Suppressor macrophage treated with lipopolysaccharide for 4 hours (primary cell): ENCODE measurements at places on chromosomes 7 and 10.

DNA sequence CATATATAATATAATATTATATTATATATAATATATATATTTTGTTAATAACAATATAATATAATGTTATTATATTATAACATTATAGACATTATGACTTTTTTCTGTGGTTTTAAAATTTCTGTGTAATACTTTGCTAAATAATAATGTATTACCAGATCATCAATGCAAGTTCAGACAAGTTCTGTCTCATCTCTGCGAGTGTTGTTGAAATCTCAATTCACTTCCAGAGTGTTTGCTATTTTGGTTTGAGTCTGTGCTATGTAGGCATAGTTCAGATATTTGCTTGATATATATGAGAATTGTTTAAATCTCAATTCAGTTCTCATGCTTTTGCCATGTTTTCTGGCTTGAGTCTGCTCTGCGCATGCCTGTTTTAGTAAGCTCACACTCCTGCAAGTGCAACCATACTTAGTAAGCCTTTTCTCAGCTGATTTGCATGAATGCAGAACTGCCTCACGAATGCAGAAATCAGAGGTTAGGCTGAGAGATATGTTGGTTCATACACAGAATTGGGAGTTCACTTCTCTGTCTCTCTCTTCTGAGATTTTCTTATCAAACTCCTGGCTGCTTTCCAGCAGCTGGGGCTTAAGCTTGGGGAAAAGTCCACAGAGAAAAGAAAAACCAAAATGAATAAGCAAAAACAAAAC is 830.2 kb upstream of the SORCS1 start:
- DNase-seq, result no peak

- DNase-seq, result no peak
Measured at GRCh38 chr7:8321312-8321711, 59.3 kb upstream of the ICA1 start.

- no peak for DNase-seq
Measured at GRCh38 chr7:73354196-73354595, 26.2 kb downstream of the FKBP6 start.

DNA sequence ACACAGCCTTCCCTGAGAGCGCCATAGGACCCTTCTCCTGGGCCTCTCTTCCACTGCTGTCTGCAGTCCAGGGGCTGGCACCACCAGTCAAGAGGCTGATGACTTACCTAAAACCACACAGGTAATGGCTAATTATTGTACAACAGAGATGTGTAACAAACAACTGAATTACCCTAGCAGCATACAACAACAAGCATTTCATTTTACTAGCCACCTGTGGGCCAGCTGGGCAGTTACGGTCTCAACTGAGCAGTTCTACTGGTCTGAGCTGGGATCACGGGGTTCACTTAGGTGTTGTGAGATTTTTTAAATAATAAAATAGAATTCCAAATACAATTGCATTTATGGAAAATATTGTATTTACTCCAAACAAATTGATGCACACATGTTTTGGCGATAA is 431.9 kb downstream of the TNS3 start:
- no peak for DNase-seq

GRCh38 chr10:130914367-130914766 is 397.2 kb downstream of the TCERG1L start:
- DNase-seq, result no peak

- DNase-seq, result peak; percentile 30
Measured at GRCh38 chr10:110568055-110568735, 700 bp downstream of the SMC3 start.

GRCh38 chr10:69055241-69055640 is 32.7 kb upstream of the SRGN start:
- no peak for DNase-seq

GRCh38 chr7:25389489-25390106 is 161.3 kb upstream of the NPVF start:
- peak; percentile 50 for DNase-seq

GRCh38 chr7:142355328-142355727 is 97.5 kb upstream of the PRSS58 start:
- DNase-seq, result no peak

GRCh38 chr7:25789701-25790640 is 362.0 kb upstream of the NFE2L3 start:
- no peak for DNase-seq

DNA sequence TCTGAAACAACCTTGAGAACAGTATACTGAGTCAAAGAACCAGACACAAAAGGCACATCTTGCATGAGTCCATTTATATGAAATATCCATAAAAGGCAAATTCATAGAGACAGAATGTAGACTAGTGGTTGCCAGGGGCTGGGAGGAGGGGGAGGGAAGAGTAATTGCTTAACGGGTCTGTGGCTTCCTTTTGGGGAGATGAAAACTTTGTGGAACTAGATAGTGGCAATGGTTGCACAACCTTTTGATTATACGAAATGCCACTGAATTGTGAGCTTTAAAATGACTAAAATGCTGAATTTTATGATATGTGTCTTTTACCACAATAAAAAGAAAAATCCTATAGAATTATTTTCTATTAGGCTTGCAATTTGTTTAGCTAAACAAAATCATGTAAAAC is 16.8 kb downstream of the ADRB1 start:
- DNase-seq, result no peak

DNA sequence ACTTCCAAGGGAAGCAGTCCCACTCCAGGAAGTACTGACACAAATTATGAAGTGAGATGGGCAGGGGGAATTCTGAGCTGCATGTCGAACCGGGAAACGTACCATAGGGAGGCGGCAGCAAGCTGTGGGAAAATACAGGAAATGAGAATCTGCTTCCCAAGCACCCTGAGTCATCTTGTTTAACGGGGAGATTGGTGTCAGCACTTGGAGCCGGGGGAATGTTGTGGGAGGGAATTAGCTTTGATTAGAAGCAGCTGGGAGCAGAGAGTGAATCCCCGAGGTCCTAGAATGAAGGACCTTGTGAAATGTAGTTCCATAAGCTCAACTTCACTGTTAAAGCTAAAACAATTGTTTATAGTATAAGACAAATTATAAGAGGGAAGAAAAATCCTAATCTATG is 141.4 kb upstream of the PRKCQ start:
- DNase-seq, result no peak

DNA sequence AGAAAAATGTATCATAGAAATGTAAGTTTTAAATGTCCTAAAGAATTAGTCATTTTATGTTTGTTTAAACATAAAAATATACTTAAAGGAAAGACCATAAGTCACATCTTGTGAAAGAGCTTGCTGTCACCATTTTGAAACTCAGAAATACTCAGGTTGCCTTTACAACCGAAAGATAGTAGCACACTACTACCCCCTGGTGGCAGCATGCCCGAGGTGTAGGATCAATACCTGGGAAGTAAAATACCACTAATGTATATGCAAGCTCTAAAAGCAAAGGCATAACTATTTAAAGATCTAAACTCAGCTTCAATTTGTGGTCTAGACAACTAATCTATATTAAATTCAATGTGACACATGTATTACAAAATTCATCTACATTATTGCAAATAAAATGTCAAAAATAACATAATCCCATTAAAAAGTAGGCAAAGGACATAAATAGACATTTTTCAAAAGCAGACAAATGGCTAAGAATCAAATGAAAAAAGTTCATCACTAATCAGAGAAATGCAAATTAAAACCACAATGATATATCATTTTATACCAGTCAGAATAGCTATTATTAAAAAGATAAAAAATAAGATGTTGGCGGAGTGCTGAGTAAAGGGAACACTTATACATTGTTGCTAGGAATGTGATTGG is 47.7 kb upstream of the FGL2 start:
- DNase-seq, result peak; percentile 92

- DNase-seq, result no peak
Measured at GRCh38 chr7:67857698-67858097, 861.1 kb downstream of the TYW1 start.

DNA sequence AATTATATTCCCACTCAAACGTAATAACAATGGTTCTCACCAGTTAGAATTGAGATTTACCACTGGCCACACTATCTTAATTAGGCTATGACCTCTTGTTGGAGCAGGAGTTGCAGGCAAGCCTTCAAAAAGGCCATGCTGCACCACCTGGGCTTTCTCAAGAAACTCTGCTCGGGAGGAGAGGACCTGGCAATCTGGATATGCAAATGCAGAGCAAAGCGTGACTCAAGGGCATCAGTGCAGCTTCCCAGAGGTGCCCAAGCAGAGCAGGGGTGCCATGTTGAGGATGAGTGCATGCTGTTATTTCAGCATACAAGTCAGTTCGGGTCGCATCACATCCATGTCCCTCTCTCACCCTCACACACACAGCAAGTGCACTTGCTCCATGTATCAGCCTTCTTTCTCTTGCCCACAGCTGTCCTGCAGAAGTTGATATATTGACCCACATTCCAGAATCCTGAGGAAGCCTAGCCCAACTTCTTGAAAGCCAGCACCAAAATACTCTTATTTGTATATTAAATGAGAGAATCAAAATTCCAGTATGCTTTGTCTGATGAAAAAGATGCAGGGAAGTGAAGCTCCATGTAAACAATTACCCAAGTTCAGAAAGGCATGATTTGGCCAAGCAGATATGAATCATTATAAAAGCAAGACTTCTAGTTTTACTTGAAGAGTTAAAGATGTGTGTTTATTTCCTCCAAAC is 55.7 kb upstream of the IL6 start:
- no peak for DNase-seq

GRCh38 chr7:129073738-129074137 is 18.8 kb upstream of the TNPO3 start:
- peak; percentile 79 for DNase-seq

DNA sequence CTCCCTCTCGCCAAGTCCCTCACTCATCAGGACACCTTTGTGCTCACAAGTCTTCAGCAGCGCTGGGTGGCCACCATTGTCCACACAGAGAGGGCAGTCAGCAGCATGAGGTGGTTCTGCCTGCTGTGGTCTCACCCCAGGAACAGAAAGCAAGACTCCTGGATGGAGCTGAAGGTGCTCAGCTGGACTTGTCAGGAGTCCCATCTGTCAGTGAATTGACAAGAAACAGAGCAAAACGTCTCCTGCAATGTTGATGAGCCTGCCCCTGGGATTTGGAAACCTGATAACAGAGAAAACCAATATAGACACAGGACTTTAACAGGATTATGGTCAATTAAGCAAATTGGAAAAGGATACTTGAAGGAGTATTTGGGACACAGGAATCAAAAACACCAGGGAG is 122.2 kb upstream of the PRSS58 start:
- DNase-seq, result no peak

- DNase-seq, result no peak
Measured at GRCh38 chr7:147406521-147407135, 1183.9 kb upstream of the C7orf33 start.

GRCh38 chr10:6140965-6141295 is 52.1 kb downstream of the RBM17 start:
- no peak for DNase-seq

DNA sequence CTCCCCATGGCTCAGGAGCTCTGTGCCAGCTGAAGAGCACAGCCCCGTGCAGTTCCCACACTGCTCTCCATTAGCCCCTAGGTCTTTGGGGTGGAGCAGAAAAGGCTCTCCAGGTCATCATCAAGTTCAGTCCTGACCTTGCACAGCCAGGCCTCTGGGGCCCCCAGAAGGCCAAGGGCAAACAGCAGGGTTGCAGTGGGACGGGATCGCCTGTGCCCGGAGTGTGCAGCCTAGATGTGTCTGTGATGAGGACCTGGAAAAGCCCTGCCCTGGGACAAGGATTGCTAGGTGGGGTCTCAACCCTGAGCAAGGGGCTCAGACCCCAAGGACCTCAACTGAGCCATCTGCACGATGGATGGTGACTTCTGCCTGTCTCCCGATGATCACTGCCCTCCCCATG is 549 bp downstream of the INMT start:
- no peak for DNase-seq

DNA sequence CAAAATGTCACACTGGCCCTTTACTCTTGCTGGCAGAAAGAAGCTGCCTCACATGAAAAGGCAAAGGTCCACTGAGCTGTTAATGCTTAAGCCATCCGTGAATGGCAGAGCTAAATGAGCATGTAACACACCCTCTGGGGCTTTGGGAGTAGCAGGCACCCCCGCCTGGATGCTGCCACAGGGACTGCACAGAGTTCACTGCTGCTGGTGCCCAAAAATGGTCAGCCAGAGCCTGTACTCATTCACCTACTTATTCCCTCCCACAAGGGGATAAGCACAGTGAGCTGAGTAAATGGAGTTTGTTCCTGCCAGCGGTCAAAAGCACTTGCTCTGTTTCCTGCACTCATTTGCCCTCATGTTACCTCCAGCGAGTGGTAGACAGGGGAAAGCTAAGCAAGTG is 374.0 kb upstream of the STEAP1 start:
- DNase-seq, result no peak

- peak; percentile 78 for DNase-seq
Measured at GRCh38 chr10:75399461-75400162, 2.0 kb downstream of the ZNF503 start.
